ENCODE measurements at places on chromosomes 5 and 9.

GRCh38 chr5:138653502-138653901 lies 78.3 kb upstream of the HSPA9 start:
- no peak for DNase-seq

GRCh38 chr9:136255166-136255538 lies 9.5 kb upstream of the QSOX2 start:
- DNase-seq, result no peak

DNA sequence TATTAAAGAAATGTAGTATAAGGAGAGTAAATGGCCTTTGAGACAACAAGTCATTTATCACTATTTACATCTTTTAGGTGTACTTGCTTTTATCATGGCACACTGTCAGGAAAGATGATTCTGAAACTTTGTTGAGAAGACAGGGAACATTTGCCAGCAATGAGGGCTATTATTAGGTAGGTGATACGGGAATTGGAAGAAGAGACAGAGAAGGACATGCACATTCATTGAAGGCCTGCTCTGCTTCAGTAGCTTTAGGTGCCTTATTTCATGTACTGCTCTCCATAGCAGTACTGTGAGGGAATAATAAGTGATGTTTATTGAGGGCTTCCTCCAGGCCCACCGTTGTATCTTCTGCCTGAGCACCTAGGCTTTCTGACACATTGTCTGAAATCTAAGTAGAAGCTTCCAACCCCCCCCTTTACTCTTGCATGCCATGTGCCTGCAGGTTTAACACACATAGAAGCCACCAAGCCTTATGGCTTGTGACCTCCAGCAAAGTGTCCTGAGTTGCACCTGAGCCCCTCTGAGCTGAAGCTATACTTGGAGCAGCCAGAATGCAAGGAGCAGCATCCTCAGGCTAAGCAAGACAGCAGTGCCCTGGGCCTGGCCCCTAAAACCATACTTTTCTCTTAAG lies 275.2 kb upstream of the VLDLR start:
- DNase-seq, result no peak

DNA sequence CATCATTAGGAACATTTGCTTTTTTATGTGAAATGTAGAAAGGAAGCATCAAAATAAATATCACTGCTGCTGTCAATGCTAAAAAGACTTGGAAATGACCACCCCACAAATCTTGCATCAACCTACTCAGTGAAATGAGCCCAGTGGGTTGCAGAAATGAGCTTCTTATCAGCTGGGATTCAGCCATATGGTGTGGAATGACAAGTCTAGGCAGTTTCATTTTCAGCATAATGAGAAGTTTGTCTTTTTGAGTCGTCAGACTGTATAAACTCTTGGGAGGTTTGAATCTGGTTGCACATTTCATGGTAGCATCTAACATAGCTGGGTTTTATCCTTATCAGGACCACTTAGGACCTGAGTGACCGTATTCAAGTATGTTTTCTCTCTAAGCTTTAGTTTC lies 251.1 kb upstream of the PPP1R2B start:
- no peak for DNase-seq

GRCh38 chr5:118863345-118863744 lies 125.0 kb downstream of the DTWD2 start:
- DNase-seq, result no peak

- DNase-seq, result no peak
These were observed 105.6 kb downstream of the NIPBL start for GRCh38 chr5:36982146-36982545.

DNA sequence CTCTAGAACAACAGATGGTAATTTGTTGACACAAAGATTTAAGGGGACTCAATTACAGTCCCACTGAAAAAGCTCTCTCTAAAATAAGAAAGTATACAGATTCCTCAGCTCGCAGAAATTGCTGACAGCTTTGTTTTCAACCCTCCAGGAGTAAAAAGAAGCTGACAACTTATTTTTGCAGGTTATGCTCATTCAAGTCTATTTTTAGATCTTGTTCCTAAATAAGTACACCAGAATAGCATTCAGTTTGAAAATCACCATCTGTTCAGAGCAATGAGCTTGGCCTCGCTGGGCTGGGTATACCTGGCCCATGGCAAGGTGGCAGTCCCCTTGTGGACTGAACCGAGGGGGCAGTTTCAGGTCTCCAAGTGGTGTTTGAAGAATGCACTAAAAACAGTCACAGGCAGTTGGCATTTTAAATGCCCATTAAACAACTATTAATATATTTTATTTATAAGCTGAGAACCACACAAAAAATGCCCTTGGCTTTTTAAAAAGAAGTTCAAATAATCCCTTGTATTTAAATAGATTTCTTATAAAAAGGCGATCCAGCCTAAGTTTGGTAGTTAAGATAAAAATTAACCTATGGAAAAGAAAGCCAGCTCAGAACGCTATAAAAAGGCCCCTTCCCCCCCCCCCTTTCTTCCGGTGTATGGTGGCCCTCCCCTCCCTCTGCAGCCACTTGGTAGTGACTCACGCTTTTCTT lies 169.2 kb downstream of the AUH start:
- DNase-seq, result no peak

Measured in aorta (tissue), 5 donors.